NCI-H187 treated with DMSO at 0.1 percent for 48 hours (cell line): ENCODE measurements at places on chromosomes 13 and 19.
A peak's percentile ranks its signal among the peaks of the same experiment; 100 is the strongest.

DNA sequence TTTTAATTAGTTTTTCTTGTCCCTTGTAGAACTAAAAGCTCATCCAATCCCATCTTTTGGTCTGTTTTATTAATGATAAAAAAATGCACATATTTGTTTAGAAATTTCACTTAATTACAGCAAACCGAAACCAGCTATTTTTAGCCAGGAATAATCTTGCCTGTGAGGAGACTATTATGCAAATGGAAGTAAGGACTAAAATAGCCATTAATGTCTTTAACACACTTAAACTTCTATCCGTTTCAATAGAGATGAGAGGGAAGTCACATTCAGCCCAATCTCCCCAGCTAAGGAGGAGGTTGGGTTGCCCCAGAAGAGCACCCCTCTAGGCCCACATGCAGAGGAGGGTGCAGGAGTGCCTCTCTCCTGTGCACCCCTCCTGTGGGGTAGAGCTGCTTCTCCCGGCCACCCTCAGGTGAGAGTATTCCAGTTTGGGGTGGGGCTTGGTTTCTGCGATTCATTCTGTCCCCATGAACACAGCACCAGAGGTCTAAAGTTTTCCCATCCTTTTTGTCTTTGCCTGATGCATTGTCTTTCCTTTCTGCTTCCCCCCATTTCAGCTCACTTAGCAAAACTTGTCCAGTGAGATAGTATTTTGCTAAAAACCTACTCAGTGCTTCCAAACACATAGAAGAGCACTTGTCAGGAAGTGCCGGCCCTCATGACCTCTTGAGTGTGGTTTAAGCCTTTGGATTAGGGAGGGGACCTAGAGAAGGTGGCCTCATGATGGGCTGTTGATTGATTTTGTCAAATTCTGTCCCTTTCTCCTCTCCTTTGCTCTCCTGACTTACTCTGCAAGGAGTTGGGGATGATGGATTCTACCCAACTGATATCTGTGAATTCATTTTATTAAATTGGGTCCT lies 28.2 kb downstream of the FGF9 start:
- DNase-seq, result no peak

DNA sequence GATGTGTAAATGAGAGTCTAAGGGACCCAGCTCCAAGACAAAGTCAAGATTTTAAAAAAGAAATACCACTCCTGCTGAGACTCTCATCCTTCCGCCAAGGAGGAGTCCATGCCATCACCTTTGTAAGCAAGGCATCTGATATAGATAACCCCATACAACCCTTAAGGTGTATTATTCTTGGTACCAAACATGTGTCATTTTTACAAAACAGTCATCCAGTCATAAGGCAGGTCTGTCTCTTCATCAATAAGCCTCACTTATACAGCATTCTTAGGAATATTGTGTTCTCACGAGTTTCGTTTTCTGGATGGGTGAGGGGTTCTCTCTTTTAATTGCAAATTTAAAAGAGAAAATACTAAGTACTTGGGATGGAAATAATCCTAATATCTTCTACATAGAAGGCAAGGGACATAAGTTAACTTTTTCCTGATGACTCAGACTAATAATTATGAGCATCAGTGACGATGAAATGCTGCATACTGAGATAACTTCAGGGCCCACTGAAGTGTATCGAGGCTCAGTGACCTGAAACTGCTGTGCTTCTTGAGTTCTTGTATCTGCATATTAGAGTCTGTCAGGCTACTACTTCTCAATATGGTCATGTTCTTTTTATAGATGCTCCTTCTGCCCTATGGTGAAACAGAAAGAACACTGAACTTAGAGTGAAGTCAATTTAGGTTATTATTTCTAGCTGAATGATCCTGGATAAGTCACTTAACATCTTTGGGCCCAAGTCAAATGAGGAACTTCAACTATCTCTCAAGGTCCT lies 166.6 kb downstream of the KLF12 start:
- DNase-seq, result no peak

DNA sequence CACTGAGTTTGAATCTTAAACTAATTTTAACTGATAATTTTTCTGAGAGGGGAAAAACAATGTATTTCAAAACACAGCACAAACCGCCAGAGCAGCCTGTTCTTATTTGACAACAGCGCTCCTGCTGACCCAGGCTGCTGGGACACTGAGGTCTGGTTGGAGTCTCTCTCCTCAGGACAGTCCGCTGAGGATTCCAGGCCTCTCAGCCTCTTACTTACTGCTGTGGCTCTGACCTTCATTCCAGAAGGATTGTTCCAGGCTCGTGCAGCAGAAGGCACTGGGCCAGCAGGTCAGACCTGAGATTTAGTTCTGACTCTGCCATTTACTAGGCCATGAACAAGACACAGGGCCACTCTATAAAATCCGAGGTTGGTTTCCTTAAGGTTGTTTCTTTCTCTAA lies 393.6 kb downstream of the TDRD3 start:
- DNase-seq, result no peak

DNA sequence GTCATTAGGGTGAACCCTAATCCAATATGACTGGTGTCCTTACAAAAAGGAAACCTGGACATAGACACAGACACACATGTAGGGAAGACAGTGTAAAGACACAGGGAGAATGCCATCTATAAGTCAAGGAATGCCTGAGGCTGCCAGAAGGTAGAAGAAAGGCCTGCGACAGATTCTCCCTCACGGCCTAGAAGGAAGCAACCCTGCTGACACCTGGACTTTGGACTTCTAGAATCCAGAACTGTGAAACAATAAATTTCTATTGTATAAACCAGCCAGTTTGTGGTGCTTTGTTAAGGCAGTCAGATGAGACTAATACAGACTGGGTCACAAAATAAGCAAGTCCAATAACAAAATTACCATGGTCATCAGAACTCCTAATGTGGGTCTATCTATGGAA lies 120.4 kb downstream of the ENOX1 start:
- DNase-seq, result no peak

DNA sequence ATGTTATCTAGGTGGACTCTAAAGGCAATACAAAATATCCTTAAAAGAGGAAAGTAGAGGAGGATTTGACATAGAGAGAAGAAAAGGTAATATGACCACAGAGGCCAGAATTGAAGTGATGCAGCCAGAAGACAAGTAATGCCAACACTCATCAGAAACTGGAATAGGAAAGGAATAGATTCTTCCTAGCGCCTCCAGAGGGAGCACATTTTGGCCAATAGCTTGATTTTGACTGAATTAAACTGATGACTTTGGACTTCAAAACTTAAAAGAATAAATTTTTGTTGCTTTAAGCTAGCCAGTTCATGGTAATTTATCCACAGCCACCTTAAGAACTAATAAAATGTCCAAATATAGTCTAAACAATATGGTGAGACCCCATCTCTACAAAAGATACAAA lies 1921.9 kb downstream of the OLFM4 start:
- DNase-seq, result no peak

DNA sequence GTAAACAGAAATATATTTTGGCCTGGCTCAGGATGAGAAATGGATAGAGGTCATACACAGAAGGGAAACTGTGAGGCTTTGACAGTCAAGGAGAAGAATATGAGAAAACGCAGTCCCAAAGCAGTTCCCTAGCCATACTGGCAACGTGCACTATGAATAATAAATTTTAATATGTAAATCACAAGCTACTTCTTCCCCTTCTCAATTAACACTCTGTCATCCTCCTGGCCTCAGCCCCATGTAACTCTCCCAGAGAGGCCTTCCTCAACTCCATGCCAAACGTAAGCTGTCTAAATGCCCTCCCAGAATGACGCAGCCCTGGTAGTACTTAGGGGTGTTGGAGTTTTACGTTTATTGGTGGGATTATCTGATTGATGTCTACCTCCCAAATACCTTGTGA lies 732.6 kb downstream of the LIG4 start:
- DNase-seq, result no peak

GRCh38 chr19:49570138-49570856 lies 10.1 kb downstream of the NOSIP start:
- no peak for DNase-seq

DNA sequence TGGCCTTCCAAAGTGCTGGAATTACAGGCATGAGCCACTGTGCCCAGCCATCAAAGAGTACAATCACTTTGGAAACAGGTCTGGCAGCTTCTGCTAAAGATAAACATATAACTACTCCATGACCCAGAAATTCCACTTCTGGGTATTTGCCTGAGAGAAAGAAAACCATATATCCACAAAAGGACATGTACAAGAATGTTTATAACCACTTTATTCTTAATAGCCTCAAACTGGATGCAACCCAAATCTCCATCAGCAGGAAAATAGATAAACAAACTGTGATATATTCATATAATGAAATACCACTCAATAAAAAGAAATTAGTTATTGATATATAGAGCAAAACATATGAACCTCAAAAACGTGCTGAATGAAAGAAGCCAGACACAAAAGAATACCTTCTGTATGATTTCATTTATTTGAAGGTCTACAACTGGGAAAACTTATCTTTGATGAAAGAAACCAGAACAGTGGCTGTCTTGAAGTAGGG lies 40.5 kb downstream of the TEX26 start:
- DNase-seq, result no peak

- DNase-seq, result no peak
These were observed 29.2 kb downstream of the XPO4 start for GRCh38 chr13:20873348-20873747.

DNA sequence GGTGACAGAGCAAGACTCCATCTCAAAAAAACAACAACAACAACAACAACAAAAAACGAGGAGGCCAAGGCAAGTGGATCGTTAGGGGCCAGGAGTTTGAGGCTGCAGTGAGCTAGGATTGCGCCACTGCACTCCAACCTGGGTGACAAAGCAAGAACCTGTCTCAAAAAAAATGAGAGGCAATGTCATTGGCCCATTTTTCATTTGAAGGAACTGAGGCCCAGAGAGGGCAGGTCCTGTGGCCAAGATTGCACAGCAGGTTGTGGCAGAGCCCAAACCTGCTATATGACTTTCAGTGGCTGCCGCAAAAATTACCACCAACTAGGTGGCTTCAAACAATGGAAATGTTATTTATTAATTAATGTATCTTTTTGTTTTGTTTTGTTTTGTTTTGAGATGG lies 5.5 kb downstream of the PIK3R2 start:
- DNase-seq, result no peak

DNA sequence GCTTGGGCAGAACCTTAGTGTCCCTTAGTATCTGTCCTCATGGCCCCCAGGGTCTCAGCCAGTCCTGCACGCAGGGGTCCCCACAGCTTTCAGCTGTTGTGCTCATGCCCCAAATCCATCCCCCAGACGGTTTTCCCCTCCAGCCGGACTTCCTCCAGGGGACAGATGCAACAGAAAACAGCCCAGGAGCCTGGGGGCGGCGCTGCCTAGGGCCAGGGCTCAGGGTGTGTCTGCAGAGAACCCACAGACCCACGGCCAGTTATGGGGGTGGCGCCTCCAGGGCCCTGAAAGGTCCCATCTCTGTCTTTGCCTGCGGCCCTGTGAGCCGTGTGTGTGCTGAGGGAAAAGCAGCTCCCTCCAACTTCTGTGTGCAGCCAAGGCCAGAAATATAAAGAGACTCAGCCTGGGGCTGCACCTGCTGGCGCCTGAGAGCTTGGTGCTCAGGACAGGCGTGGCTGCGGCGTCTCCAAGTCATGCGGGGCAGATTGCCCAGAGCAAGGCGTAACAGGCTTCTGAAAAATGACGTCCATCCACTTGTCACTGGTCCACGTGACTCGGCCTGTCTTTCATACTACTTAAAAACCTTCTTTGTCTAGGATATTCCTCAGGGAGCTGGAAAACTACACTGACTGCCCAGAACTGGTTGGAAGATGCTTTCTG lies 22.1 kb upstream of the F7 start:
- DNase-seq, result peak; percentile 99

GRCh38 chr19:58196901-58197616 lies 14.2 kb downstream of the ZNF274 start:
- no peak for DNase-seq

GRCh38 chr19:54188215-54188871 lies 1.0 kb downstream of the MBOAT7 start:
- DNase-seq, result no peak

DNA sequence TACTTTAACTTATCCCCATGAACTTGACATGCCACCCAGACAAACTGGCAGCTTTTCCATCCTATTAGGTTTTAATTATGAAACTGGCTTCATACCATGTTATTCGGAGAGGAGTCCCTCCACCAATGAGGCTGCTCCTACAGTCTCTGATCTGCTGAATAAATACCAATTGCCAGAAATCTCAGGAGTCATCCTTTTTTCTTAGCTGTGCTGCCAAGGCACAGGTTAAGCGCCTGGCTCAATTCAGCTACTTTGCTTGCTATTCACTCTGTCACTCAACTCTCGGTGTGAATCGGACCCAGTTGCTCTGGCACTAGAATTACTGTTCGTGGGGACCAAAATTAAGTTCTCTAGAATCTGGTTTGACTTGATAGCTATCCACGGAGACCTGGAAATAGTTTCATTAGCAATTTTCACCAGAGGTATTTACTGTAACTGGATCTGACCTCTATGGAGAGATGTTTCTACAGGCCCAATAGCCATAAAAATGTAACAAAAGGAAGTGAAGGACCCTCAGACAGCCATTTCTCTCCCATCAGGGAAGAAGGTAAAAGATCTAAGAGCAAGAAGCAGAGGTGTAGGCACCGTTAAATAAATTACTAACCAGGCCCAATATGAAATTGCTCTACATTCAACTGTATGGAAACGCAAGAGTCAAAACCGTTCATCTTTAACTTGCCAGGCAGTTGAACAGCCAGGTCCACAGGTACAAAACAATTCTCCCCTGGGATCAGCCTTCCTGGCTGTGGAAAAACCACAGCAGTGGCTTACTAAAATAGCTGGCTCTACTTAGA lies 5.4 kb downstream of the ZC3H4 start:
- DNase-seq, result peak; percentile 41

GRCh38 chr13:90108547-90108946 lies 1238.9 kb upstream of the MIR17HG start:
- DNase-seq, result no peak

GRCh38 chr19:31285744-31286143 lies 63.5 kb downstream of the TSHZ3 start:
- DNase-seq, result no peak
